ENCODE measurements at places on chromosomes 12 and 14.

DNA sequence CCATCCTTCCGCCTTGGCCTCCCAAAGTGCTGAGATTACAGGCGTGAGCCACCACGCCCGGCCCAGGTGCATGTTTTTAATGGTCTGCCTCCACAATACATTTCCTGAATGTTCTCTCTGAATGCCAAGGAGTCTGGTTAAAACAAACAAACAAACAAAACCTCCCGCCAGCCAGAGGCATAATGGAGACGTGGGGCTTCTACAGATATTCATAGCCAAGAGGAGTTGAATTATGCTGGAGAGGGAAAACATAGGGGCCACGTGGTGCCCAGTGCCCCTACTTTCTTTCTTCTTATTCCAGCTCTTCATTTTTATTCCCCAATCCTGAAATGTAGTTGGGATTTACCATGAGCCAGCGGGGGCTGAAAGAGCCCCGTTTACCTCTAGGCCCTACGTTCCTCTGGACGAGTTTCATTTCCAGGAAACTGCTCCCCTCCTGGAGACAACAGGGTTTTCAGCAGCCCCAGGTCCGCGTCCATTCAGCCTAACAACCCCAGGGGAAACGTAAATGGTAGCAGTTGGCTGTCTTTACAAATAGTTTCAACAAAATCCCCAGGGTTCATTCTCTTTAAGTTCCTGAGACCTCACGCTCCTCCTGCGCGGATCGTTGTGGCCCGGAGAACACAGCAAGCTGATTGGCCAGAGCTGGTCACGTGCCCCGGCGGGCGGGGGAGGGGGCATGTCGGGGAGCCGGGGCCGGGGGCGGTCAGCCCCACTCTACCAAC lies 108.5 kb upstream of the ESRRB start:
- peak; percentile 80 for ATAC-seq

DNA sequence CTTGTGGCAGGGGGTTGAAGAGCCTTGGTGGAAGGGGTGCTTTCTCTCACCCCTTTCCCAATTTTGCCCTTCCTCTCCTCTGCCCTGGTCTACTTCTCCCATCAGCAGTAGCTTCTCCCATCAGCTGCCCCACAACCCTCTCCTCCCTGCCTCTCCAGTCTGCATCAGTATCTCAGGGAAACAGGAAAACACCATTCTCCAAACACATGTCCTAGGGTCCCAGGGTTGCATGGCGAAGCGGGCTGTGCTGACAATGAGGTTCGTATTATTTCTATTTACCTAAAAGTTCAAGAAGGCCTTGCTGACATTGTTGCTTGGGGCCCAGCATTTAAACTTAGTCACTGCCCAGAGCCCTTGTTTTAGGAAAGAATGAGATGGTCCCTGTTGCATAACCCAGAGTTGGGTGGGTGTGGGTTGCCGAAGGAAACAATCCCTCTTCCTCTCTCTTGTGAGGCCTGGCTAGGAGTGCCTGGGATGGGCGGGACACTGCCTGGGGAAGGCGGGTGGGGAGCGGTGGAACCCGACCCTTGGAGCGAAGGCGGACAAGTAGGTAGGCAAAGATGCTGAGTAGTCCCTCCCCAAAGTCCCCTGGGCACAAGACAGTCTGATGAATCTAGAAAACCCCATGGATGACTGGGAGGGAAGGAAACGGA lies 1.3 kb upstream of the IGFBP6 start:
- ATAC-seq = no peak

DNA sequence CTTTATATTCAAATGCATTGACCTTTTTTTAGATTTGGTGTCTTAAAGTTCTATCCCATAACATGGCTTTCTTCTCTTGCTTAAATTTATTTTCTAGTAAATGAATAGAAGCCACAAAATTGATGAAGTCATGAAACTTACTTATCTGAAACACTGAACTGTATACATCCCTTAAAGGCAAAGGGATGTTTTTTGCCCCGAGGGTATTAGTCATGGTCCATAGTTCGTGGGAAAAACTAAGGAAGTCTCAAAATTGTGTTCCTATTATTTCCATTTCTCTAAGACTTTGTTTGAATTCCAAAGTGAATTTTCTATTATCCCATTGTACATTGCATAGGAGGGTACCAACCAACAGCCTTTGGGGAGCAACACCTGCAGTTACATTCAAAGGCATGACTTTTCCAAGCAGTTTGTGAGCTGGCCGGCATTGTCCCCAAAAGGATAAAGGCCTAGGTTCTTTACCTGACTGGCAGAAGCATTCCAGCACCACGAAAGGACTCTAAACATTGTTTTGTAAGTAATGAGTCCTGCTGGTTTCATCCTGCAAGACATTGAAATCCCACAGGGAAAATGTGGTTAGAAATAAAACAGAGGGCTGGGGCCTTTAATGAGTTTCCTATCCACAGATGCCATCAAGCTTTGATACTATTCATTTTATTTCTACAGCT lies 473.5 kb downstream of the PRKD1 start:
- no peak for ATAC-seq

GRCh38 chr14:47208434-47208833 lies 467.0 kb downstream of the MDGA2 start:
- no peak for ATAC-seq

GRCh38 chr12:67792185-67792584 lies 143.6 kb downstream of the DYRK2 start:
- ATAC-seq = no peak

- no peak for ATAC-seq
Measured at GRCh38 chr12:53115891-53116648, 12.8 kb downstream of the SOAT2 start.

DNA sequence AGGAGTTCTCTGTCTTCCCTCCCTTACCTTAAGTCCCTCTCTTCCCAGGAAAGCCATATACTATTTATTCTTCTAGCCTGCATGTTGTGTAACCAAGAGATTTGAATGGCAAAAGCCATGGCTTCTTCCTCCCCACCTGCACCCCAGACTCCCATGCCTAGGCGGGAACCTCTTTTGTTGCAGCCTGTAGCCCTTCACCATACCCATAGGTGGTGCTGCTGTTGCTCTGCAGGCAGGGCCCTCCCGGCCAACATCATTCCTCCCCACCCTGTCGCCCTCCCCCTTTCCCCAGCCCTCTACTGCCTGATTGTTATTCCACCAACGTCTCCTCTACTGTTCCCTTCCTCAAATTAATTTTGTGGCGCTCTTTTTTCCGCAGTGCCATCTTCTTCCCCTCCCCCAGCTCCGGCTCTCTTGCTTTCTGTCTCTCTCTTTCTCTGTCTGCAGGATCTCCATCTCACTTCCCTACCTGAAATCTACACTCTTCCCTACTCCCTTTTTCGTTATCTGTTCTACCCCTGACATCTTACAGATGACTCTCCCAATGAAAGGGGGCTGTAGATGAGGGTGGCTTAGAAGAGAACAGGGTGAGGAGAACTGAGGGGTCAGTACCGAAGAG lies 13.8 kb downstream of the NGDN start:
- ATAC-seq = peak; percentile 92

DNA sequence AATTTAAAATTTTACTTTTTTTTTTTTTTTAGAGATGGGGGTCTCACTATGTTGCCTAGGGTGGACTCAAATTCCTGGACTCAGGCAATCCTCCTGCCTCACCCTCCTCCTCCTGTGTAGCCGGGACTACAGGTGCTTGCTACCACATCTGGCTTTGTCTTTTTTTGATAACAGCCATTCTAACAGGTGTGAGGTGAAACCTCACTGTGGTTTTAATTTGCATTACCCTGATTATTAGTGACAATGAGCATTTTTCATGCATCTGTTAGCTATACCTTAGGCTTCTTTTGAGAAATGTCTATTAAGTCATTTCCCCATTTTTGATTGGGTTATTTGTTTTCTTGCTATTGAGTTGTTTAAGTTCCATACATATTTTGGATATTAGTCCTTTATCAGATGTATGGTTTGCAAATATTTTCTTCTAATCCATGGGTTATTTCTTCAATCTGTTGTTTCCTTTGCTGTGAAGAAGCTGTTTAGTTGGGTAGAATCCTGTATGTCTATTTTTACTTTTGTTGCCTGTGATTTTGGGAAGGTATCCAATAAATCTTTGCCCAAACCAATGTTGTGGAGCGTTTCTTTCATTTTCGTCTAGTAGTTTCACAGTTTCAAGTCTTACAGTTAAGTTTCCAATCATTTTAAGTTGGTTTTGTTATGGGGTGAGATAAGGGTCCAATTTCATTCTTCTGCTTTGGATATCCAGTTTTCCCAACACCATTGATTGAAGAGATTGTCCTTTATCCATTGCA lies 86.1 kb downstream of the MYF5 start:
- ATAC-seq = no peak

- ATAC-seq = no peak
Measured at GRCh38 chr12:13117029-13117428, 13.6 kb upstream of the GSG1 start.

GRCh38 chr14:99996951-99997571 lies 68.2 kb upstream of the EVL start:
- no peak for ATAC-seq

DNA sequence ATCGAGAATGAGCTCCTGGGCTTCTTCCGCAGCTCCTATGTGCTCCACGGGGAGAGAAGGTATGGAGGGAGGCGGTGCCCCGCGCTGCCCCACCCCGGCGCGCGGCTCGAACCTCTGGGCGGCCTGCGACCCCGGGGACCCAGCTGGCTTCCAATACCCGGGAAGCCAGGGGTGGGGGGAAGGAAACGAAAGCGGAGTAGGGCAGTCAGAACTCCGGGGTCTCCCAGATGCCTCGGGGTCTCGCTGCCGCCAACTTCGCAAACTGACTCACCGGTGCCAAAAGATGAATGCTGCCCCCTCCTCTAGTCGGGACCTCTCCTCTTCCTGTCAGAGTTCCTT lies 1.3 kb downstream of the TRHDE start:
- ATAC-seq = no peak

- ATAC-seq = no peak
Measured at GRCh38 chr12:5512601-5512970, 80.7 kb downstream of the NTF3 start.

- no peak for ATAC-seq
Measured at GRCh38 chr12:126847005-126847629, 1419.9 kb upstream of the TMEM132C start.

DNA sequence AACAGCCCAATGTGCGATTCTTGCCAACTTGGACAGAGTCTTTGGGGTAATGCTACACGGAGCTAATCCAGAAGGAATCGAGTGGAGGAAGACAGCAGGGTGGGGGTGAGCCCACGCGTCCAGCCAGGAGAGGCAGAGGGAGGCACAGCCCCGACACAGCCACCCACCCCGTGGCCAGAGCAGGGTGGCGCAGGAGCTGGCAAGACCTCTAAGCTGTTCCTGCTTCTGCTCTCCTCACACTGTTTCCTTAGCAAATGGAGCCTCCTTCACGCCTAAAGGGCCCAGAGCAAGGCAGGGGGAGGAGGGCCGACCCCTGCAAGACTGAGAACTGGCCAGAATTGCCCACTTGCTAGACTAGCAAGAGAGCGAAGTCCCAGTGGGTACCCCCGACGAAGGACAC lies 91.5 kb downstream of the FBXL14 start:
- ATAC-seq = peak; percentile 27

DNA sequence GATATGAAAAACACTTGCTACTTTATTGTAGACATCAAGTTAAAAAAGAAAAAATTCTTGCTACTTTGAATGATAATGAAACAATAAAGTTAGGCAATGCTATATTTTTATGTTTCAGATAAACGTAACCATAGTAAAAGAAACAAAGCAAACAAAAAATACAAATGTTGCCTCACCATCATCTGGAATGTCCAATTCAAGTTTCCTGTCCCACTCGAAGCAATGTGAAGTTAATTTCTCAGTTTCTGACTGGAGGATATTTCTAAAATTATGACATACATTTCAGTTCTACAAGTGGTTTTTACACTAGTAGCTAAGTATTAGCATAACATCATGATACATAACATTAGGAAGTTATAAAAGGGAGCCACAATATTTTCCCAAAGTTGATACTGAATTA lies 20.9 kb downstream of the DLGAP5 start:
- ATAC-seq = no peak

- ATAC-seq = no peak
Measured at GRCh38 chr12:128267131-128267622, at the start of gene TMEM132C. Gene TMEM132C (plus strand): TSS chr12:128267170. CDS start chr12:128267403, 233 bp downstream.

GRCh38 chr12:109696485-109697269 lies 16.9 kb upstream of the FAM222A start:
- ATAC-seq = no peak

DNA sequence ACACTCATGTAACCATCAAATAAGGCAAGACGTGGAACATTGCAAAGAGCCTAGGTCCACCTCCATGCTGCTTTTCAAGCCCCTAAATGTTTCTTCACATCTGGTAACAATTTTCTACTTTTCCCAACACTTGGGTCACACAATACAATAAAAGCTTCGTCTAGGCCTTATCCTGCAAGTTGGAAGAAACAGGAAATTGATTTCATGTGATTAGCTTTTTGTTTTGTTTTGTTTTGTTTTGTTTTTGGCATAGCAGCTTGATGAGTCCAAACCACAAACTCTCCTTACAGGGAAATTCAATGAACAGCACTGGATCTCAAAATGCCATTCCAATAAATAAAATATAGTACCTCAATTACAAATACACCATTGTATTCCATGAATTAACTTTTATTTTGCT lies 19.3 kb downstream of the TAS2R50 start:
- ATAC-seq = no peak

DNA sequence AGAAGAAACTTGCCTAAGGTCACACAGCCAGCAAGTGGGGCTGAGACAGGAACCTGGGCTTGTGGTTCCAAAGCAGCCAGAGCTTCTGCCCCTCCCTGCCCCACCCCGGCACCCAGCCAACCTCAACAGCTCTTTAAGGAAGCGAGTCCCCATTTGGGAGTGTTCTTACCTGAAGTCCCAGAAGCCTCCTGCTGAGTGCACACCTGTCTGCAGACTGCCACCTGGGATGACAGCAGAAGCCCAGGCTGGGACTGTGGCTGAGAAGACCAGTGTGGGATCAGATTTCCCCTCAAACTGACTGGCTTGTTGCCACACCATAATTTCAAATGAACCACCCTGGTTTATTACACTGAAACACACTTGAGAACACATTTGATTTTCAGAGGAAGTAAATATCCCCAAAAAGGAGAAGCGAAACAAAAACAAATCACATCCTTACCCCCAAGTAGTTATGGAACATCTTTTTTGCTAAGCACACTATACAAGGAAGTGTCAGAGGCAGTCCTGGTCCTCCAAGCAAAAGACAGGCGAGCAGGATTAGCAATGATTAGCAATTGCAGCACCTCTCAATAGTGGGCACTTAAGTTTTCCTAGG lies 6.3 kb upstream of the RIN3 start:
- ATAC-seq = no peak

DNA sequence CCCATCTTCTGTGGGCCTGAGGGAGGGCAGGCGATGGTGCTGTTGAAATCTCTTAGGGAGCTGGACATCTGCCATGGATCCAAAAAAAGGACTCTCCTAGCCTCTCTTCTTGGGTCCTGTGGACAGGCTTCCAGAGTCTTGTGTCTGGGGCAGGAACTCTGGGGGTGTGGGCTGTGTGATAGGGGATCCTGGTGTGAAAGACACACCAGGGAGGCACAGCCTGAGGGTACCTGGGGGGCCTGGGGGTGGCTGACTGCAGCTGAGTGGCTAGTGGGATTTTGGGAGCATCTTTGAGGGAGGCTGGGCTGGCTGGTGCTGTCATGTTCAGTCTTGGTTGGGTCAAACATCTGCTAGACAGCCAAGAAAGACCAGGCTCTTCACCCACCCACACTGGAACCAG lies 1.8 kb upstream of the KRT83 start:
- ATAC-seq = no peak

- no peak for ATAC-seq
Measured at GRCh38 chr12:203074-203461, 10.9 kb downstream of the SLC6A12 start.

GRCh38 chr14:64971943-64972791 lies at the start of gene RAB15:
Gene RAB15 (minus strand): TSS chr14:64972336. CDS start chr14:64972076, 260 bp downstream.
- peak; percentile 75 for ATAC-seq
